AG08395 (cell line): ENCODE measurements at places on chromosomes 16 and 17.

DNA sequence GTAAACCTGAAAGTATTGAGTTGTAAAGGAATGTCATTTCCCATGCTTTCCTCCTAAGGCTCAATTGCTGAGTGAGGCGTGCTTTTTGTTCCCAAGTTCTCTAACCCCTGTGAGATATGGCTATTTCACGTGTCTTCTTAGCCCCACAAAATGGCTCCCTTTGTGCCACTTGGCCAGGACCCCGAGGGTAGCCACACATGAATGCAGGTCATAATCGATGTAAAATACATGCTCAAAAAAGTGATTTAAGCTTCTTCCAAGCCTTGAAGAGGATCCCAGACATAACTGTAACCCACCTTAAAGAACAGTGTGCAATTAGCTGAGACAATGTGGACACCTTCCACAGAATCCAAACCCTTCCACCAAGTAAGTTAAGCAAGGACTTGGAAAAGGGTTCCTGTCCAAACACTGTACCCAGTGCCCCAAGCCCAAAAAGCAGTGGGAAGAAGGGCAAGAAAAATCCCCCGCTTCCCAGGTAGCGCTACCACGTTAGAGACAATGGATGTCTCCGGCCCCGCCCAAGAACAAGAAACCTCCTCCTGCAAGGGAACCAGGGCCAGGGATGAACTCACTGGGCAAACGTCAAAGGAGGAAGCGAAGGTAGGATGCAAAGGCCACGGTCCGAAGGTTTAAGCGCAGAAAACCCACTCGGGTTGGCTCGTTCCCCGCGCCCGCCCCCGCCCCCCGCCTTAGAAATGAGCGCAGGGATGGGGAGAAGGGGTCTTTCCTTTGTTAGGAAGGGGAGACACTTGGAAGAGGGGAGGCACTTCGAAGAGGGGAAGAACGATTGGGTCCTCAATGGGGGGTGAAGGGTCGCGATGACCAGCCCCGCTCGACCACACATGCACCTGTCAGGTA, 1.2 kb downstream of the JPT1 start:
- DNase-seq: peak; percentile 29

GRCh38 chr17:81222620-81222905, 202 bp downstream of the CEP131 start:
- no peak for DNase-seq

- no peak for DNase-seq
Observed at GRCh38 chr17:41520821-41521521, 2.3 kb upstream of the KRT15 start.

- DNase-seq: no peak
Observed at GRCh38 chr16:57743458-57743857, 7.9 kb downstream of the KATNB1 start.

DNA sequence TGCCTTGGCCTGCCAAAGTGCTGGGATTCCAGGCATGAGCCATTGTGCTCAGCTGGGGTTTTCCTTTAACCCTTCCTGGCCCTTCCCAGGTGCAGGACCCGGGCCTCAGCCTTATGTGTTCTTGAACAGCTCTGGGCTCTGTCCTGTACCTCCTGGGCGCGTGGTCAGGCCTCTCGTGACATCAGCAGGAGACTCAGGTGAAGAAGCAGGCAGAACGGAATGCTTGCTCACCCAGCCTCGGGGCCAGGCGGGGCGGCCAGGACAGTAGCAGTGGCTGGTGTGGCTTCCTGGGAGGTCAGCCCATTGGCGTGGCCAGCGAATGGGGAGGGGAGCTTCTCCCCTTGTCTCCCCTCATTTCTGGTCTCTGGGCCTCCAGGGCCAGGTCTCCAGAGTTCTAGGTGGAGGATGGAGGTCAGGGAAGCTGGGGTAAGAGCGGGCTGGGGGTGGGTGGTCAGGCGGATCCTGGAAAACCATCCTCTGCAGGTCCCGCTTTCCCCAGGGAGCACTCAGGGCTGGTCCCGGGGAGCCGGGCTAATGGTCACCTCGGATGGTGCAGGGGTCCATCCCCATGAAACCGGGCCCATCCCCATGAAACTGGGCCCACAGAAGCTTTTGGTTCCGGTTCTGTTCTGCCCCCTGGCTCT, 281.5 kb downstream of the SEC14L1 start:
- no peak for DNase-seq

DNA sequence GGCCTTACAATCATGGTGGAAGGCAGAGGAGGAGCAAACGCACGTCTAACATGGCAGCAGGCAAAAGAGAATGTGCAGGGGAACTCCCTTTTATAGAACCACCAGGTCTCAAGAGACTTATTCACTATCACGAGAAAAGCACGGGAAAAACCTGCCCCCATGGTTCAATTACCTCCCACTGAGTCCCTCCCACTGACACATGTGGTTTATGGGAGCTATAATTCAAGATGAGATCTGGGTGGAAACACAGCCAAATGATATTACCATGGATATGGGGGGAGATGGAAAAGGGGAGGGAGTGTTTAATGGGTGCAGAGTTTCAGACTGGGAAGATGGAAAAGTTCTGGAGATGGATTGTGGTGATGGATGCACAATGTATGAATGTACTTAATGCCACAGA, 23.0 kb downstream of the TEKT5 start:
- DNase-seq: no peak

DNA sequence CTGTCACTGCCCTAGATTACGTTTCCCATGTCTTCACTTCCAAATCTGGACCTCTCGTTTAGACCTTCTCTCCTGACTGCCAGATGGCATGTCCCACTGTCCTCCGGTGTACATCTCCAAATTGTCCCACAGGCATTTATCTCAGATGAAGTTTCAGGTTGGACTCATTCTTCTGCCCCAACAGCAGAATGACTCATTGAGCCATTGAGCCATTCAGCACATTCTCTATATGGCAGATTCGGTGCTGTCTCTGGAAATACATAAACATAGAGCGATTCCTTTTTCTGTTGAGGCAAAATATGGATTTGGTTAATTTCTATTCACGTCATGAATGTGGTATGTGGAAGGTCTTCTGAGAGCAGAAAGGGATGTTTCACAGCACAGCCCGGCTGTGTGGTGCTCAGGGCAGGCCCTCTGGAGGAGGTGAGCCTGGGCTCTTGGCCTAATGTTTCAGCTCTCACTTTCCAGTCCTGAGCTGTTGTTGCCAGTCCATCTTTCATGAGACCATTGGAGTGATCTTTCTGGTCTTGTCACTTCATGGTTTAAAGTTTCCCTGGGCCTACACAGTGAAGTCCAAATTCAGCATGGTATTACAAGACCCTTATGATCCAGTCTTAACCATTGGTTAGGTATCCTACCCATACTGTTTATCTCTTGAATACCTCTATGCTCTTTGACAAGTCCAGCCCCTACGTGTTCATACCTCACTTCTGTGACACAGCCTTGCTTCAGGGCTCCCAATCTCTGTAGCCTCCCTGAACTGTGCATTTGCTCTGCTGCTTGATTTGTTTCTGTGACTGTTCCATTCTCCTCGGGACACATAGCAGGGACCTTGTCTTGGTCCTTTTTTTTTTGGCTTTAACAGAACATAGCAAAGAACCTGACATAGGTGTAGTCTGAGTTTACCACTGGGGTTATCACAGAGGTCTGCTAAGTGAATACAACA, 15.9 kb downstream of the HAPSTR1 start:
- no peak for DNase-seq

- DNase-seq: no peak
Observed at GRCh38 chr16:35187665-35188225, 1728.3 kb downstream of the TP53TG3F start.
